Esophagus muscularis mucosa (tissue), 4 donors: ENCODE measurements at places on chromosomes 11 and 22. TPM values are rescaled to one million over a fixed set of nuclear protein-coding genes. Genes with fewer than 3 reads are reported as not detected.

GRCh38 chr11:38884145-38884865 lies 2286.3 kb upstream of the RAG2 start:
- no peak for DNase-seq
- H3K36me3 ChIP-seq: no peaks in the 10 kb centered on the region
- no peaks in the 10 kb centered on the region for H3K4me1 ChIP-seq
- H3K27ac ChIP-seq: no peak overlapping the region

GRCh38 chr22:36192542-36192941 lies 9.1 kb downstream of the APOL4 start:
- H3K27ac ChIP-seq: no peak overlapping the region
- DNase-seq: no peak
- H3K36me3 ChIP-seq: no peaks in the 10 kb centered on the region
- no peaks in the 10 kb centered on the region for H3K27me3 ChIP-seq

DNA sequence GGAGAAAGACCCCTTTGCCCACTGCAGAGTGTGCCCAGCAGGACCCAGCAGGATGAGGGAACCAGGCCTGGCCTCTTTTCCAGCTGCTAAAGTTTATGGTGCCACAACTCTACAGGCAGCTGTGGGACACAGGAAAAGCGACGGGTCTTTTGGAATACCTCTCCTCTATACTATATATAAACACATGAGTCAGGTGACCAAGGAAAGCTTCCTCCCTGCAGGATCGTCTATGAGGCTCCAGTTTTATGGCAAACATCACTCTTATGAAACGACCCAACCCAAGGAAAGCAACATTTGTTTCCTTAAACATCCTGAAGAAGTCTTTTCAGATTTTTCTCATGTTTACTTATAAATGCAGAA lies 102.8 kb upstream of the AKIP1 start:
- DNase-seq: no peak
- no peaks in the 10 kb centered on the region for H3K27me3 ChIP-seq
- peak overlapping the region; percentile 77 for H3K4me3 ChIP-seq
- H3K4me1 ChIP-seq: peaks cover 71% of the 10 kb centered on the region
- peak overlapping the region; percentile 94 for H3K27ac ChIP-seq
- H3K36me3 ChIP-seq: no peaks in the 10 kb centered on the region

DNA sequence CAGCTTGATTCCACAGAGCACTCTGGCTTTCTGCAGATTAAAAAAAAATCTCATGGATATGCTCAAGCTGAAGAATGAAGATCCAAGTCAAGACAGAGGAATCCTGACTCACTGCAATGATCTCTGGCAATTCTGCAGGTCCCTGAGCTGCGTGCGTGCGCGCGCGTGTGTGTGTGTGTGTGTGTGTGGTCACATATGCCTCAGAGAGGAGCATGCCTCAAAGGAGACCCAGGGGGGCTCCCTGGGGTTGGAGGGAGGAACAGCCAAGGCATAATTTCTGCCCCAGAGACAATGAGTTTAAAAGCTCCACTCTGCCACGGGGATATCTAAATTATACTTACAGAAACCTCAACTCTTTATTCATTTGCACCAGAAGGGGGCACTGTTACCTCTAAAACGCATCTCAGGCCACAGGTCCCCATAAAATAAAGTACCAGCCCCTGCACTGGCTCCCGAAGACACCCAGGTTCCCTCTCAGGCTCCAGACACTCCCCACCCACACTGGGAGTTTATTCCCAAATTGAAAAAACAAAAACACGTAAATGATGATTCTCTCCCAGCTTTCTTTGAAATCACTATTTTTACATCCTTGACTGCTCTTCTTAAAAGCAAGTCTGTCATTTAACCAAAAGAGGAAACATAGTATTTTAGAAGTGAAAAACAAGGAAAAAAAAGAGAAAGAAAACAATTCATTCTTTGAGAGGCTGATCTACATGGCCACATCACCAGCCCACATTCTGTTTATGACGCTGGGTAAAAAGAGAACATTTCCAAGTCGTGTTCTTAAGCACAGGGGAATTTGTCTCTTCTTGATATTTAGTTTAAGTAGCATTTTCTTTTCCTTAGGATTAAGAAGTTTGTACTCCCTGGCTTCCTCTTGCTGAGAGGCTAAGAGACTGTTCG lies 401.0 kb downstream of the LARGE1 start:
- no peaks in the 10 kb centered on the region for H3K36me3 ChIP-seq
- no peaks in the 10 kb centered on the region for H3K27me3 ChIP-seq
- peaks cover 16% of the 10 kb centered on the region for H3K4me1 ChIP-seq
- H3K27ac ChIP-seq: no peak overlapping the region
- no peak overlapping the region for H3K4me3 ChIP-seq

- DNase-seq: peak; percentile 93
- H3K27ac ChIP-seq: peak overlapping the region; percentile 34
- no peaks in the 10 kb centered on the region for H3K27me3 ChIP-seq
- no peaks in the 10 kb centered on the region for H3K36me3 ChIP-seq
These were observed 76.0 kb downstream of the CWC15 start for GRCh38 chr11:94897330-94897768.

- DNase-seq: no peak
- H3K36me3 ChIP-seq: no peaks in the 10 kb centered on the region
These were observed 10.6 kb downstream of the HSD17B12 start for GRCh38 chr11:43690929-43691725.

- H3K36me3 ChIP-seq: no peaks in the 10 kb centered on the region
- H3K4me3 ChIP-seq: no peak overlapping the region
- H3K27ac ChIP-seq: peak overlapping the region; percentile 77
- H3K4me1 ChIP-seq: peaks cover 90% of the 10 kb centered on the region
- no peak for DNase-seq
These were observed 35.3 kb downstream of the ZNRF3 start for GRCh38 chr22:28918550-28919271.

DNA sequence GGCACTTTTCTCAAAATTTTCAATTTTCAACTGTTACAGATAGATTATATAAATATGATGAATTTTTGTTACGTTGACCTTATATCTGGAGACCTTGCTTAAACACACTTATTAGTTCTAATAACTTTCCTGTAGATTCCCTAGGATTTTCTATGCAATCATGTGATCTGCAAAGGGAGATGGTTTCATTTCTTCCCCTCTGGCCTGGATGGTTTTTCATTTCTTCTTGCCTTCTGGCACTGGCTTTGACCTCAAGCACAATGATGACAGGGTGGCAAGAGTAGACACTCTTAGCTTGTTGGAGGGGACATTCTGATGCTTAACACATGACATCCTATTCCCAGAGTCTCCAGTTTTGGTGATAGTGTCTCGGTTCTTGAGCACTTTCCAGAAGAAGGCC lies 75.9 kb downstream of the DGCR2 start:
- no peaks in the 10 kb centered on the region for H3K27me3 ChIP-seq
- H3K36me3 ChIP-seq: peaks cover 90% of the 10 kb centered on the region
- no peak overlapping the region for H3K4me3 ChIP-seq
- DNase-seq: no peak
- no peaks in the 10 kb centered on the region for H3K4me1 ChIP-seq
- no peak overlapping the region for H3K27ac ChIP-seq

DNA sequence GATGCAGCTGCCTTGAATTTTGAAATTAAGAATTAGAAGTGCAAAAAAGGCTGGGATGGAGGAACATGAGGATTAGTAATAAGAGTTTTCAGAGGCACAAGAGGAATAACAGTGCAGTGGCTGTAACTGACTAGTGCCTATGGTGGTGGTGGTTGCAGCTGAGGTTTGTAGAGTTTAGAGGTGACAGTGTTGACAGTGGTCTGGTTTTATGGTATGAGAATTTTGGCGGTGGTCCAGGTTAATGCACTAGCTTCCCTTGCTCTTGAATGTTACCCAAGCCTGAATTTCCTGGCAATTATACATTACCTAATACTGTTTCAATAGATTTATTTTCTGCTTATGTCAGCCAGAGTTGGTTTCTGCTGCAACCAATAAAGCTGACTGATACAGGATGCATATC lies 112.8 kb upstream of the C11orf87 start:
- H3K27ac ChIP-seq: no peak overlapping the region
- no peaks in the 10 kb centered on the region for H3K27me3 ChIP-seq
- H3K4me3 ChIP-seq: no peak overlapping the region
- no peak for DNase-seq

DNA sequence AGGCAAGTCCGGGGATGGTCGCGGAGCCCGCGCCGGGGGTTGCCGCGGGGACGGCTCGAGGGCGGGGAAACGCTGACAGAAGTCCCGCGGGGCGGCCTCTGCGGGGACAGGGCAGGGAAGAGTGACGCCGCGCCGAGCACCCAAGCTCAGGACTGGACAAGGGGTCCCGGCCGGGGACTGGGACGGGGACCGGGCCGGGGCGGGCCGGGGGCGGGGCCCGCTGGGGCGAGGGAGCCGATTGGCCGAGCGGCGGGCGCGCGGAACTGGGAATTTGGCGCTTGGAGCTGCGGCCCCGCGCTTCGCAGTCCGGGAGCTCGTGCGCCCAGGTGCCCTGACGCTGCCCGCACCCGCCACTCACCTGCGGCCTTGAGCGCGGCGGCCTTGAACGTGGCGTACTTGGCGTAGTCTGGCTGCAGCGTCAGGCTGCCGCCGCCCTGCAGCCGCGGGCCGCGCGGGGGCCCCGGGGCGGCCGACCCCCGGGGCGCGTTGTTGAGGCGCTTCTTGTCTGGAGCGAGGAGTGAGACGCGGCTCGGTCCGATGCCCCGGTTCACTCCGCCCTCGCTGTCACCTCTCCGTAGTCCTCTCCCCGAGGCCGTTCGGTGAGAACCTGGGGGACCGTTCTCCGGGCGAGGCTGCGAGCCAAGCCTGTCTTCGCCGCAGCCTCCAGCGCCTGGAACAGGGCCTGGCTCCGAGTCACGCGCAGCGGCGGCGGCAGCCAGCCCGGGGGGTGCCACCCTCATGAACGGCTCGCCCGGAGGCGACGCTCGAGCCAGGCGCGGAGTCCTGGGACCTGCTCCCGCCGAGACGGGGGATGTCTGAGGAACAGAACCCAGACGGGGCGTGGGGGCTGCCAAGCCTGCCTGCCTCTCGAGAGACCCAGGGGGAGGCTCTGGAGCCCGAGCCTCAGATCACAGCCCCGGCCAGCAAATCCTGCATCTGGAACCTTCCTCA lies 4.5 kb downstream of the SHISA8 start:
- DNase-seq: no peak
- peaks cover 38% of the 10 kb centered on the region for H3K4me1 ChIP-seq
- H3K4me3 ChIP-seq: peak overlapping the region; percentile 56
- H3K27me3 ChIP-seq: peaks cover 48% of the 10 kb centered on the region
- no peak overlapping the region for H3K27ac ChIP-seq

GRCh38 chr22:43197271-43197941 lies 10.5 kb upstream of the TTLL12 start:
- DNase-seq: no peak
- no peaks in the 10 kb centered on the region for H3K27me3 ChIP-seq
- no peak overlapping the region for H3K27ac ChIP-seq

DNA sequence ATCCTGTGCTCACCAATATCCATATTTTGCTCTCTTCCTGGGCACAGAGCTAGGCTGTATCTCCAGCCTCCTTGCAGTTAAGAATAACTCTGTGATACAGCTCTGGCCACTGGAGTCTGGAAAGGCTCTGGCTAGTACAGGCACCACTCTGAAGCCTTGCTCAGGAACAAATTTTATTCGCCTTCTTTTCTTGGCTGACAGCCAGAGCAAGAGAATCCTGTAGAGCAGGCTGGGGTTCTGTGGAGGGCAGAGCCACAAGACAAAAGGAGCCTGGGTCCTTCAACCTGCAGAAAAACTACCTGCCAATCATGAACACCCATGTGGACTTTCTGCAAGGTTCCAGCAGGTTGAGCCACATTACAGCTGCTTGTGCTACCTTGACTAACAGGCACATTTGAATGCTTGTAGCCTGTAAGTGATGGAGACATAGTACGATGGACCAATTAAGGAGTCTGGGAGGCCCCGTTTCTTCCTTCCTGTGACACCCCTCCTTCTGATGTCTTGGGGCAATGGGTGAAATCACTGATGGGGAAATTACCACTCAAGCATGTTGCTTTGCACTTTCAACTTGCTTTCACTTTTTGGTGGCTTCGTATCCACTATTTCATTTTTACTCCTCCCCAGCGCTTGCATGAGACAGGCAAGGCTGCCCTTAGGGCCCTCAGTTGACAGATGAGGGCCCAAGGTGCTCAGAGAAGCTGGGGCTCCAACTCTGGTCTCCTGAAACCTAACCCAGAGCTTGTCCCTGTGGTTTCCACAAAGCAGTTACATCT lies 267.2 kb upstream of the SYN3 start:
- no peak overlapping the region for H3K4me3 ChIP-seq
- no peaks in the 10 kb centered on the region for H3K36me3 ChIP-seq
- no peak for DNase-seq
- H3K27ac ChIP-seq: no peak overlapping the region
- H3K4me1 ChIP-seq: no peaks in the 10 kb centered on the region

DNA sequence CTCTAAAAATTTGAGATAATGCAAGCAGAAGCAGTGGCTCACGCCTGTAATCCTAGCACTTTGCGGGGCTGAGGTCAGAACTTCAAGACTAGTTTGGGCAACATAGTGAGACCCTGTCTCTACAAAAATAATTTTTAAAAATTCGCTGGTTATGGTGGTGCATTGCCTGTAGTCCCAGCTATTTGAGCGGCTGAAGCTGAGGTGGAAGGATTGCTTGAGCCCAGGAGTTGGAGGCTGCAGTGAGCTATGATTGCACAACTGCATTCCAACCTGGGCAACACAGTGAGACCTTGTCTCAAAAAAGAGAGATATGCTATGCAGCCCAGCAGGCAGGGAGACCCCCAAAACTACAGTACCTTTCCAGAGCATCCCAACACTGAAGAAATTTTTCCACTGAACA lies 2.3 kb downstream of the CTSC start:
- no peak overlapping the region for H3K27ac ChIP-seq
- H3K36me3 ChIP-seq: no peaks in the 10 kb centered on the region
- H3K27me3 ChIP-seq: no peaks in the 10 kb centered on the region
- H3K4me3 ChIP-seq: no peak overlapping the region
- H3K4me1 ChIP-seq: peaks cover 10% of the 10 kb centered on the region

- H3K4me3 ChIP-seq: no peak overlapping the region
- H3K27me3 ChIP-seq: no peaks in the 10 kb centered on the region
- no peak overlapping the region for H3K27ac ChIP-seq
- H3K4me1 ChIP-seq: no peaks in the 10 kb centered on the region
- no peaks in the 10 kb centered on the region for H3K36me3 ChIP-seq
- DNase-seq: no peak
These were observed 438.4 kb upstream of the CHORDC1 start for GRCh38 chr11:90661233-90661632.

GRCh38 chr11:2444821-2445745 lies at the start of gene KCNQ1:
KCNQ1 (plus strand) TSS chr11:2445008; CDS start chr11:2445099, 91 bp downstream.
- H3K36me3 ChIP-seq: no peaks in the 10 kb centered on the region
- peaks cover 28% of the 10 kb centered on the region for H3K4me1 ChIP-seq
- H3K4me3 ChIP-seq: peak within 1 kb of the TSS; percentile 46
- H3K27me3 ChIP-seq: peaks cover 25% of the 10 kb centered on the region

GRCh38 chr22:29130476-29130875 lies 57.6 kb downstream of the KREMEN1 start:
- no peak overlapping the region for H3K4me3 ChIP-seq
- DNase-seq: no peak
- no peak overlapping the region for H3K27ac ChIP-seq
- H3K36me3 ChIP-seq: peaks cover 16% of the 10 kb centered on the region
- no peaks in the 10 kb centered on the region for H3K27me3 ChIP-seq

- H3K4me1 ChIP-seq: no peaks in the 10 kb centered on the region
- H3K27ac ChIP-seq: no peak overlapping the region
- no peak overlapping the region for H3K4me3 ChIP-seq
- no peak for DNase-seq
These were observed 1384.0 kb downstream of the TBC1D22A start for GRCh38 chr22:48146426-48146825.

Gene CD81
- total RNA-seq: 525 TPM
